Left lung (tissue), 14 donors: ENCODE measurements at places on chromosomes 7 and 10. TPM values are rescaled to one million over a fixed set of nuclear protein-coding genes. Genes with fewer than 3 reads are reported as not detected.
A peak's percentile ranks its signal among the peaks of the same experiment; 100 is the strongest.

DNA sequence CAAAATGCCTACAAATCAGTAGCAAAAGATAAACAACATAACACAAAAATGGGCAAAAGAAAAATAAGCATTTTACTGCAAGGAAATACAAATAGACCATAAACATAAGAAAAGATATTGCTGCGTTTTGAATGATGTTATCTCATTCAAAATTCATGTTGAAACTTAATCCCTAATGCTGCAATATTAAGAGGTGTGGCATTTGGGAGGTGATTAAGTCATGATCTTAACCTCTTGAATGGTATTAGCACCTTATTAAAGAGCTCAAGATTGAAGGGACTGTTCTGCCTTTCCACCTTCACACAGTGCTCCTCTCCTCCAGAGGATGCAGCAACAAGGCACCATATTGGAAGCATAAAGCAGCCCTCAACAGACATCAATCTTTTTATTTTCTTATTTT is 12.4 kb upstream of the TNKS2 start:
- no peaks in the 10 kb centered on the region for H3K36me3 ChIP-seq
- no peak overlapping the region for H3K27ac ChIP-seq
- H3K4me1 ChIP-seq = no peaks in the 10 kb centered on the region
- no peak for DNase-seq
- no peaks in the 10 kb centered on the region for H3K27me3 ChIP-seq

GRCh38 chr7:29087840-29088170 is 58.5 kb downstream of the CPVL start:
- no peak for DNase-seq
- no peaks in the 10 kb centered on the region for H3K36me3 ChIP-seq
- no peaks in the 10 kb centered on the region for H3K27me3 ChIP-seq
- peak overlapping the region; percentile 35 for H3K27ac ChIP-seq
- no peak overlapping the region for H3K4me3 ChIP-seq

PTPRN2 gene
- 6.9 TPM for total RNA-seq

NUTM2A gene
- 0.20 TPM for total RNA-seq

EPHB6 gene
- total RNA-seq = 12.1 TPM

DNA sequence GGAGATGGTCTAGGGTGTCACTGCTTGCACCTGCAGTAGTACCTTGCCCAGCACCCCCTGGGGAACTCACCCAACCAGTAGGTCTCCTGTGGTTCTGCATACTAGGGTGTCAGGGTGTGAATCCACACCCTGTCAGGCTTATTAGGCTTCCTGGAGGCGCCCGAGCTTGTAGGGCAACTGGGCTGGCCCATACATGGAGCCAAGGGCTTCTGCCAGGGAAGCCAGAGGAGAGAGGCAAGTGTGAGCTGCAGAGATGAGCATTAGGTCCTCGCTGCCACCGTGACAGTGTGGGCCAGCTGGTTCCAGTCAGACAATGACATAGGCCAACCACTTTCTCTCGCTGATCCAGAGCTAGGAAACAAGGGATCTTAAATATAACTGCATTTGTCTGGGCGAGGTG is 11.2 kb downstream of the MXI1 start:
- H3K36me3 ChIP-seq = no peaks in the 10 kb centered on the region
- H3K4me3 ChIP-seq = no peak overlapping the region
- H3K27ac ChIP-seq = peak overlapping the region; percentile 43

GRCh38 chr7:926061-927030 is 28.1 kb downstream of the ADAP1 start:
- peaks cover 9% of the 10 kb centered on the region for H3K27me3 ChIP-seq
- no peak overlapping the region for H3K27ac ChIP-seq
- H3K4me3 ChIP-seq = no peak overlapping the region
- H3K36me3 ChIP-seq = peaks cover 5% of the 10 kb centered on the region
- no peaks in the 10 kb centered on the region for H3K4me1 ChIP-seq
- DNase-seq = no peak
